Naive thymus-derived CD8-positive, alpha-beta T cell (primary cell): ENCODE measurements at places on chromosomes 4 and X.
A peak's percentile ranks its signal among the peaks of the same experiment; 100 is the strongest.

DNA sequence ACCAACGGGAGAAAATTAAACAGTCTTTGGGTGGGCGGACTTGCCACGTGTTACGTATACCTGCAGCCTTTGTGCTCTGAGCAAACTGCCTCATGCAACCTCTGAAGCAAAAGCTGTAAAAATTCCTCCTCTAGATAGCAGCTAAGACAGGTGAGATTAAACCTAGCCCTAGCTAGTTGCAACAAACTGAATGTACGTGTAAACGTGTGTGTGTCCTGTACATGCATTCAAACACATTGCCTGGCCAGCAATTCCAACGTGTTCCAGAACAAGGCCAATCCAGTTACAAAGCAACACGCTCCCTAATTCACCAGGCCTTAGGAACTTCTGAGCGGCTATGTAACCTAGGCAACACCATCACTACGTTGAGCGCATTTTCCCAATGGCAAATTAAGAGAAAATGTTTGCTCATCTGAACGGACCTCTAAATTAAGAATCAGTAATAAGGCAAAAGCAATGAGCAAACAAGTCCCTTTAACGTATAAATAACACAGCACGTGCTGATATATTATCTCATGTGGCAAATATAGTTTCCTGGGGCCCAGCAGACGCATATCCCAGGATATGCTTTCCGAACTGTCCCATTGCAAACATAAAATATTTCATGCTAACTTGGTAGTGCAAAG is 792 bp downstream of the PPID start:
- DNase-seq = no peak

DNA sequence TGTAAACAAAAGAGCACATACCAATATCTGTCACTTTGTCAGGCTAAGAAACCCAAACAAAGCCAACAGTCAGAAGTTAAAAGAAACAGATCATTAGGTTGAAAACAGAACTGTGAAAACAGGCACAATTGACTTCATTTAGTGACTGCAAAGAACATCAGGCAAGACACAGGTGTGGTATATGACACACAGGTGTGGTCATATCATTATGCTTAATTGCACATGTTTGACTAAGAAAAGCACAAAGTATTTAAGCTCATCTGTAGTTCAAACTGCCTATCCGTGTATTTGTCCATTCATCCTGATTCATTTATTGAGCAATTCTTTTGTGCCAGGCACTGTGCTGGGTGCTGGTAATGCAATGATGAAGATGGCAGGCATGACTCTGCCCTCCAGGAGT is 150.7 kb downstream of the DEFB131A start:
- DNase-seq = no peak

DNA sequence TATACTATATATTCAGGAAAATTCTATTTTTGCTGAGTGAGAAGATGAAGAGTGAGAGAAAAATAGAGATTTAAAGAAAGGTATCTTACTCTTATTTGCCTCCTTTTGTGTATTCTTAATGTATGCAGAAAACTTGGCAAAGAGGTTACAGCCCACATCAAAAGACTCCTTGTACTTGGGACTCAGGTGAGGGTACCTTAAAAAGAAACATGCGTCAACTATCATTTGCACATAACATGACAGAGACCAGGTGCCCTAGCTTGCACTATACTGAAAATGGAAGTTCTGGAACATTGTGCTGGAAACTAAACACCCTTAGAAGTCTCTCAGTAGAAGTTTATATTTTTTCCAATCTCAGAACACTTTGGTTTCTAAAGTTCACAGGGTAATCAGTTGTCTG is 15.6 kb upstream of the RAB39B start:
- peak; percentile 16 for DNase-seq

DNA sequence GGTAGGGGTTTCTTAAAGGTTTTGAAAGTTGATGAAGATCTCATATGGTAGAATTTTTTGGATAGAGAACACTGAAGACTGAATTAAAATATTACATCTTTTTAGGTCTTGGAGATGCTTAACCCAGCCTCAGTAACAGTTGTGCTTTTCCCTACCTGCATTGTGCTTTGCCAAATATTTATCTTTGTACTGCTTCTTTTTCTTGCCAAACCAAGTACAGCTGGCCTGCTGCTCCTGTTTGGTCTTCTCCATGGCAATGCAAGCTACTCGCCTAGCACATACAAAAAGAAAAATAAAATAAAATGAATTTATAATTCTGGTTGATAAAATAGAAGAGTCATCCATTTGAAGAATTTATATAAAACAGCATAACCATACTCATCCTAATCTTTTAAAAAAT is 95.4 kb downstream of the NYX start:
- no peak for DNase-seq

- no peak for DNase-seq
Measured at GRCh38 chrX:13254870-13255269, 65.0 kb downstream of the ATXN3L start.

- DNase-seq = no peak
Measured at GRCh38 chrX:69457756-69458155, 46.4 kb upstream of the NALF2 start.

GRCh38 chrX:24506082-24506481 is 41.0 kb downstream of the PDK3 start:
- DNase-seq = no peak

DNA sequence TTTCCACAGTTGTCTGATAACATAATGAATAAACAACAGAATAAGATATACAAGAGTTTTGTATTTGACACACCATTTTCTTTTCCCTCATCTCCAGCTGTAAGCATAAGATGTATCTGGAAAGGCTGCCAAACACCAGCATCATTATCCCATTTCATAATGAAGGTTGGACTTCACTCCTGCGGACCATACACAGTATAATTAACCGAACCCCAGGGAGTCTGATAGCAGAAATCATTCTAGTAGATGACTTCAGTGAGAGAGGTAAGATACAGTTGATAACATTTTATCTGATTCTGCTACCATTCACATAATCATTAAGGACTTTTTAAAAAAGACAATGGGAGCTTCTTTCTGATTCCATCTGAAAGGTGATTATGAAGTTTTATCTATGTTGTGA is 535.2 kb downstream of the GALNTL6 start:
- DNase-seq = no peak
